ENCODE measurements at places on chromosomes 7 and 10. TPM values are rescaled to one million over a fixed set of nuclear protein-coding genes. Genes with fewer than 3 reads are reported as not detected.

PLOD3 gene
- 25.4 TPM for total RNA-seq

MRPS33 gene
- total RNA-seq: 105 TPM

C1GALT1 gene
- total RNA-seq: 12.5 TPM

ASZ1 gene
- not detected for total RNA-seq

KIAA1549 gene
- total RNA-seq: 4.4 TPM

ECHS1 gene
- total RNA-seq: 83.2 TPM

ABLIM1 gene
- 21.8 TPM for total RNA-seq

ADCY1 gene
- 2.2 TPM for total RNA-seq

IDI2 gene
- total RNA-seq: 107 TPM

LGI1 gene
- 1.3 TPM for total RNA-seq

MMD2 gene
- total RNA-seq: not detected

LDB3 gene
- total RNA-seq: 615 TPM

SLC26A3 gene
- not detected for total RNA-seq

CFAP58 gene
- 0.44 TPM for total RNA-seq

PRKAR2B gene
- 1.8 TPM for total RNA-seq

PRR15 gene
- total RNA-seq: not detected

CNPY1 gene
- not detected for total RNA-seq

FGFR2 gene
- total RNA-seq: 0.36 TPM

SBDS gene
- 236 TPM for total RNA-seq

CLRN3 gene
- total RNA-seq: not detected

NFE2L3 gene
- 0.44 TPM for total RNA-seq

C10orf105 gene
- total RNA-seq: not detected

CELF2 gene
- 47.8 TPM for total RNA-seq

HSPA12A gene
- total RNA-seq: 7.0 TPM

OPALIN gene
- not detected for total RNA-seq

MMRN2 gene
- total RNA-seq: 19.4 TPM

ZNF488 gene
- 0.15 TPM for total RNA-seq

SLC25A28 gene
- 61.6 TPM for total RNA-seq

HTR7 gene
- total RNA-seq: 0.27 TPM

OR2F1 gene
- not detected for total RNA-seq

CBX3 gene
- total RNA-seq: 84.9 TPM

PITX3 gene
- total RNA-seq: 9.7 TPM

FKBP6 gene
- total RNA-seq: not detected

GRID1 gene
- 0.38 TPM for total RNA-seq

SAMD9L gene
- 3.0 TPM for total RNA-seq

TAS2R41 gene
- not detected for total RNA-seq

TWIST1 gene
- total RNA-seq: 0.20 TPM
